ENCODE measurements at places on chromosomes 7 and 10.

- no peak for DNase-seq
Observed at GRCh38 chr10:31816318-31816717, 112.3 kb downstream of the ARHGAP12 start.

- DNase-seq = no peak
Observed at GRCh38 chr7:50448823-50449222, 1.3 kb downstream of the FIGNL1 start.

GRCh38 chr10:84190621-84191020 lies 3.7 kb upstream of the CDHR1 start:
- DNase-seq = no peak

- no peak for DNase-seq
Observed at GRCh38 chr7:101828301-101829020, 11.0 kb downstream of the CUX1 start.

- no peak for DNase-seq
Observed at GRCh38 chr10:65787571-65787970, 1138.3 kb upstream of the LRRTM3 start.

- no peak for DNase-seq
Observed at GRCh38 chr10:22723343-22723779, 9.0 kb upstream of the PIP4K2A start.

GRCh38 chr10:69663369-69663947 lies 33.4 kb downstream of the FAM241B start:
- no peak for DNase-seq

DNA sequence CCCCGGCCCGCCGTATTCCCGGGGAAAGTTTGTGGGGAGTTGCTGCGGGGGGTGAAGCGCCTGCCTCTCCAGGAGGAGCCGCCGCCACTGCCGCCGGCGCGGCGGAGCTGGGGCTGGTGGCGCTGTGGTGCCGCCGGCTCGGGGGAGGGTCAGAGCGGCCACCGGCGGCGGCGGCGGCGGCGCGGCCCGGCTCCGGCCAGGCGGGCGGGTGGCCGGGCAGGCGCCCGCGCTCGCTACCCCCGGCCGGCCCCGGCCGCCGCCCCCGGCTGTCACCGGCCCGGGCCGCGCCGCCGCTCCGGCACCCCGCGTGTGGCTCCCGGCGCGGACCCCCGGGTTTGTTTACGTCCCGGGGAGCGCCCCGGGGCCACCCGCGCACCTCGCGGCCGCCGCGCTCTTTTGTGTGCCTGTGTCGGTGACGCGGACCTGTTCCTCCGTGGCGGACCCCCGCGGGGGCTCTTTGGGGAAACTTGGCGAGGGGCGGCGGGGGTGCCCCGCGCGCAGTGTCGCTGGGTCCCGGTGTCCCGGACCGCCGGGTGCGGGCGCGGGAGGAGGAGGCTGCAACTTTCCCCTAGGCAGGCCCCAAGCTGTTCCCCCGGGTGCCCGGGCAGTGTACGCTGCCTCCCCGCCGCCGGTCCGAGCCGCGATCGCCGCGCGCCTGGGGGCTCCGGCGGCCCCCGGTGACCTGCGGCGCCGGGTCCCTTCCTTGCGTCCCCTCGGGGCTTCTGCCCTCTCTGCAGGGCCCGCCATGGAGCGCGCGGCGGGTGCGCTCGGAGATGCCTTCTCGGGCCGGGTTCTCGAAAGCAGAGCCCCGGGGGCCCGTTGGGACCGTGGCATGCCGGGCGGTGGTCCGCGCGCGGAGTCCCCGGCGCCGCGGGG lies 593 bp upstream of the CUX1 start:
- DNase-seq = peak; percentile 14

GRCh38 chr10:110016039-110016438 lies 8.3 kb downstream of the ADD3 start:
- DNase-seq = no peak

GRCh38 chr10:76244061-76244686 lies 812.8 kb downstream of the LRMDA start:
- no peak for DNase-seq

DNA sequence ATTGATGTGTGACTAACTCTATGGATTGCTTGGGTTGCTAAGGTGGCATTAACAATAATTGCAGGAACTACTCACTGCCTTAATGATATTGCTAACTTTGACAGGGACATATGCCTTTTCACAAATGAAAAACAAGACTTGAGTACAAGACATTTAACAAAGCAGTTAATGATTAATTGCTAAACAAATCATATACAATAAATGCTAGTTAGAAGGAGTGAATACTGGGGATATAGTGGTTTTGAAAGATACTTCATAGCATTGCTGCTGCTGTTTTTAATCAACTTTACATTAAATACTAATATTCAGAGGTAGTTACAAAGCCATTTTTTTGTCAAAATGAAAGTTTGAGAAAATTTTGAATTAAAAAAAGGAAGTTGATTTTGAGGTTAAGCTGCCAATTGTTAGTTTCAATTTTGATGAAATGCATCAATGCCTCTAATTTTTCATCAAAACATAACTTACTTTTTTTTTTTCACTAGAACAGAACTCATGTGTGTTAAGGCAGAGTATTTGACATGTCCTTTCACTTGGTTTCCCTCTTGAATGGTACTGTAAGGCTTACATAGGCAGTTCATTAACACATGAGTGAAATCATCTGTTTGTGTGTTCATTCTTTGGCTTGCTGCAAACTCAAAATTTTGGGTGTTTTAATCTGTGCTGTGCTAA lies 106.2 kb upstream of the SEMA3D start:
- no peak for DNase-seq

DNA sequence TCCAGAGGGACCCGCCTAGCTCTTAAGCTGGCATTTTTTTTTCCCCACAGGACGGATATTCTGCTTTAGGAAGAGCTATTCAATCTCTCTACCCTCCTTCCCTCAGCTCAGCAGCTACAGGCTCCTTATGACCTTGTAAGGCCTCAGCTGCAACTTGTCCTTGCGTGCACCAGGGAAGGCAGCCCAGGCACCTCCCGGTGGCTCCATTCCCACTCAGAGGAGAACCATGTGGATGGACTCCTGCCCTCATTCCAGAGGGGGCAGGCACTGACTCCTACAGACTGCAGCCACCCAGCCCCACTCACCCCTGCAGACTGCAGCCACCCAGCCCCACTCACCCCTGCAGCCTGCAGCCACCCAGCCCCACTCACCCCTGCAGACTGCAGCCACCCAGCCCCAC lies 73.7 kb downstream of the ITIH5 start:
- DNase-seq = no peak

- DNase-seq = no peak
Observed at GRCh38 chr7:2834748-2835441, 9.2 kb downstream of the GNA12 start.

DNA sequence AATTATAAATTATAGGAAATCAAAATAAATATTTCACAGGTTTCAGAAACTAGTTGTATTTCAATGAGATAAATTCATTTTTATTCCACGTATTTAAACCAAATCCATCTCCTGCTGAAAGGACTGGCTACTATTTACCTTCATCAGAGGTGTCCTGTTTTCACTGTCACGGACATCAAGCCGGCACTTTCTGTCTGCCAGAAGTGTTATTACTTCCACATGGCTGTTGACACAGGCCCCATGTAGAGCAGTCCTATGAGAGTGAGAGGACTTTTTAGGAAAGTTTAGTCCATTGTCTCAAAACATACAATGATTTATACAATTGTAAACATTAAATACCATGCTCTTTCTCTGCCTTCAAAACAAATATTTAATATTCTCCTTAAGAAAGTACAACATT lies 100.4 kb upstream of the ACBD5 start:
- no peak for DNase-seq

- DNase-seq = no peak
Observed at GRCh38 chr7:23275912-23276311, 23.2 kb upstream of the MALSU1 start.
